Activated CD4-positive, CD25-positive, alpha-beta regulatory T cell treated with anti-CD3 and anti-CD28 coated beads, Interleukin-2, amount 50 U/mL, for 24 hours (primary cell): ENCODE measurements at places on chromosomes 3 and 15.
A peak's percentile ranks its signal among the peaks of the same experiment; 100 is the strongest.

- no peak for ATAC-seq
These were observed 48.8 kb upstream of the PTX3 start for GRCh38 chr3:157387708-157388435.

- peak; percentile 66 for ATAC-seq
These were observed 31.6 kb downstream of the CBLB start for GRCh38 chr3:105837143-105837740.

GRCh38 chr3:142898346-142899213, 9.7 kb upstream of the PCOLCE2 start:
- no peak for ATAC-seq

DNA sequence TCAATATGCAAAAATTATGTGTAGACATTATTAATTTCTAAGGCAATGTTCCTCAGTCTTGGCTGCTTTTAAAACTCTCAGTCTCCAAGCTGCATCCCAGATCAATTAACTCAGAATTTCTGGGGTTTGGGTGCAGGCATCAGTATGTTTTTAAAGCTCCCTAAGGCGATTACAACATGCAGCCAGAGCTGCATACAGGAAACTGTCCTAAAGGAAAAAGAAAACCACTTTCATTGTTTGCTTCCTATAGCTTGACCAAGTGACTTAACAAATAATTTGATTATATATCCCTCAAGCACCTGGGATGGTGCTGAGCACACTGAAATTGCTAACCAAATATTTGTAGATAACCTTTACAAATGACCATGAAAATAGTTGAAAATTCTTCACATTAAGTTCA, 194.7 kb downstream of the DTWD1 start:
- no peak for ATAC-seq

GRCh38 chr3:149502438-149502837, 27.9 kb downstream of the TM4SF4 start:
- ATAC-seq: no peak

GRCh38 chr3:13878281-13879101, 1.4 kb downstream of the WNT7A start:
- no peak for ATAC-seq

GRCh38 chr3:123310741-123311140, 109.0 kb downstream of the SEC22A start:
- no peak for ATAC-seq

DNA sequence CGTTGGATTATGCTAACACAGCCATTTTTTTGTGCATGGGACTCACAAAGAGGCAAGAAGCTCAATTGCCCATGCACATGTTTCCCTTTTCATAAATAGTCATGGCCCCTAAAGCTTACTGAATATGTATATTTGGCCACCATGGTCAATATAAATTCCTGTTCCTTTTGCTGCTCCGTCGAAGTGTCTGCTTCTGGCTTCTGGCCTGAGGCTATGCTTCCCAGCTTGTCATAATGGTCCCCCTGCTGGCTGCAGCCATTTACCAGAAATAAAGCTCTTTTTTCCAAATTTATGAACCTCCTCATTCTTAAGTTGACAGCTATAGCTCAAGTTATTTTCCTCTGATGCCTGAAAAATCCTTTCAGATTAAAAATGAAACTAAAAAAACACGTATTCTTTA, 602.1 kb downstream of the VGLL3 start:
- ATAC-seq: no peak

DNA sequence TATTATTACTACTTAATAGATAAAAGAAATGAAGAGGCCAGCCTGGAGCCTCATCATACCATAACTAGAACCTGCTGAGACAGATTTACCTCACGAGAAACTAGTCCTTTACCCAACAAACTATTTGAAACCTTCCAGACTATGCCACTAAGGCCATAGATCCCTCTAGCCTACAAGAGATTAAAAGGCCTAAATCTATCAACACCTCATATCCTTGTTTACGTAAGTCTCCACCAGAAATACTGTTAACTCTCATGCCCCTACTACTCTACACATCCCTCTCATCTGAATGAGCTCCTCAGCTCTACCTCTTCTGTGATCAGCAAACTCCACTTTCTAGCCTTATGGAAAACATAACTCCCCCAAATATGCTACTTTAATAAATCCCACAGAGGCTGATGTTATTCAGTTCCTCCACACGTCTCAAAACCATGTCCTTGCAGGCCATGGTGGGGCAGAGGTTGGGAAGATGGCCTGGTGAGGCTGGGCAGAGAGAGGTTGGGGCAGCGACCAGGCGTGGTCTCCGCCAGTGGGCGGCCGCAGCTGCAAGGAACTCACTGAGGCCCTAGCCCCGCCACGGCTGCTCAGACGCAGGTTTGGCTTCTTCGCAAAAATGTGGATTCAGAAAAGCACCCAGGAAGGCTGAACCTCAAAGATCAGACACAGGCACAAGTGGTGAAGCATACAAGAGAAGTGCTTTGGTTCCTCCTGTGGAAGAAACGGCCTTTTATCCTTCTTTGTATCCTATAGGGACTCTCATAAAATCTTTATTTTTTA, 65.8 kb downstream of the GSK3B start:
- no peak for ATAC-seq

DNA sequence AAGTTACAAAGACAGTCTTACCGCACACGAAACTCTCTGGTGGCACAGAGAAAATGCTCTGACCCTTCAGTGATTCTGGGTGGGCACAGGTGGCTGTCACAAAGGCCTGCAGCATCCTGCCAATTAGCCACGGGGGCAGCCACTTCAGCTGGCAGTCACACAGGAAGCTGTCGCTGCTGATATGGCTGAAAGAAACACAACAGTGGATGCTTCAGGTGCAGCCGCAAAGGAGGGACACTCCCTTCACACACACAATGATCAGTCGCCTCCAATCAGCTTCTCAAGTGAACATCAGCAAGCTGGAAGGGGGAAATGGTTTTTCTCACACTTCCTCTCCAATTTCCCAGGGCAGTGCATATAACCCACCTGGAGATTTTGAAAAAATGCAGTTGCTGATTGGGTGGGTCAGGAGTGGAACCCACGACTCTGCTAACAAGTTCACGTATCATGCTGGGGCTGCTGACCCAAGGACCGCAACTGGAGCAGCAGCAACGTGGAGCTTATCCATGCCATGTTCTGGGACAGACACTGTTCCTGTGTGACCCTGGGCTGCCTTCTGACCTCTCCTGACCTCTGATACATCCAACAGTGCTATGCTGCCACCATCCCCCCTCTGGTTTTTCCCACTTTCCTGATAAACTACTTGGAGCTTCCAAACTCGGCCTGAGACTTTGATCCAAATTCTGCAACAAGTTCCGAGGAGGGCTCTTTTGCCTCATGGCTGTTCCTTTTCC, 106.6 kb downstream of the LRIG1 start:
- ATAC-seq: peak; percentile 80
